ENCODE measurements at places on chromosomes 16 and 17.

GRCh38 chr17:54662978-54663876, 237.4 kb upstream of the TOM1L1 start:
- DNase-seq, result no peak

GRCh38 chr17:69061721-69062556, 1.2 kb upstream of the ABCA9 start:
- no peak for DNase-seq

DNA sequence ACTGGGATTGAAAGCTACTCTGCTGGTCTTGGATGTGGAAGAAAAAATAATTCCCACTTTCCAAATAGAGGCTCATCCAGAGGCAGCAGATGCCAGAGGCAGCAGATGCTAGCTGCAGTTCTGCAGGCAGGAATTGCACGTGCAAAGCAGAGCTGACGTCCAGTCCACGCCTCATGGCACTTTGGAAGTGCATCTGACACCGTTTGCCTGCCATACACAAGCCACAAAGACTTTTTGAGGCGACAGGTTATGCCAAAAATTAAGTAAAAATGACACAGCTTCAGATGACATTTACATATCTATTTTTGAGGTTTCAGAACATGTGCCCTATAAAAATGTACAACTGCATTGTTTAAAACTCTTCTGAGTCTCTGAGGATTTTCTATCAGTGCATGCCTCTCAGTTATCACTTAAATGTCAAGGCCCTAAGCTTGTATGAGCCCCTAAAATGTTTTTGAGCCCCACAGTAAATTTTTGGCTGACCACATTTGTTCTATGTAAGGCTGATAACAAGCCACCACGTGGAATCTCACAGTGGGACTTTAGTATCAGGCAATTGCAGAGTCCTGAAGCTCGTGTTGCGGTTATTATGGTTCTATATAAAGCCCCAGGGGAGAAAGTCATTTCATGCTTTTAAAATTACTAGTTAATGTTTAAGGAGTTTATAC, 239.2 kb downstream of the PRKCA start:
- peak; percentile 23 for DNase-seq

DNA sequence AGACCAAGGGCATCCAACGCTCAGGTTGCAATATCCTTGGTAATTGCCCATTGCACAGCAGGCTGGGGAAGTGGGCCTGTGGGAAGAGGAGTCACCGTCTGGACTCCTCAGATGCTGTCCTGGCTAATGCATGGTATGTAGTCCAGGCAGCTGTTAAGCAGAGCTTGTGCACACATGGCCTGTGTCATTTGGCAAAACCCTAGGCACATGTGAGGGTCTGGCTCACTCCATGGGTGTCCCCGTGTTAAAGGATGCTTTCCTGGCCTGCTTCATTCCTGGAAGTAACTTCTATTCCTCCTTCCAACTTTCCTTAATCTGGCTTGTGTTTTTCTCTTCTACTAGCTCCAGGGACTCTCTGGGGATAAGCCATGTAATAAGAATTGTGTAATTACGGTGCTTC, 378.0 kb upstream of the CA10 start:
- DNase-seq, result no peak

DNA sequence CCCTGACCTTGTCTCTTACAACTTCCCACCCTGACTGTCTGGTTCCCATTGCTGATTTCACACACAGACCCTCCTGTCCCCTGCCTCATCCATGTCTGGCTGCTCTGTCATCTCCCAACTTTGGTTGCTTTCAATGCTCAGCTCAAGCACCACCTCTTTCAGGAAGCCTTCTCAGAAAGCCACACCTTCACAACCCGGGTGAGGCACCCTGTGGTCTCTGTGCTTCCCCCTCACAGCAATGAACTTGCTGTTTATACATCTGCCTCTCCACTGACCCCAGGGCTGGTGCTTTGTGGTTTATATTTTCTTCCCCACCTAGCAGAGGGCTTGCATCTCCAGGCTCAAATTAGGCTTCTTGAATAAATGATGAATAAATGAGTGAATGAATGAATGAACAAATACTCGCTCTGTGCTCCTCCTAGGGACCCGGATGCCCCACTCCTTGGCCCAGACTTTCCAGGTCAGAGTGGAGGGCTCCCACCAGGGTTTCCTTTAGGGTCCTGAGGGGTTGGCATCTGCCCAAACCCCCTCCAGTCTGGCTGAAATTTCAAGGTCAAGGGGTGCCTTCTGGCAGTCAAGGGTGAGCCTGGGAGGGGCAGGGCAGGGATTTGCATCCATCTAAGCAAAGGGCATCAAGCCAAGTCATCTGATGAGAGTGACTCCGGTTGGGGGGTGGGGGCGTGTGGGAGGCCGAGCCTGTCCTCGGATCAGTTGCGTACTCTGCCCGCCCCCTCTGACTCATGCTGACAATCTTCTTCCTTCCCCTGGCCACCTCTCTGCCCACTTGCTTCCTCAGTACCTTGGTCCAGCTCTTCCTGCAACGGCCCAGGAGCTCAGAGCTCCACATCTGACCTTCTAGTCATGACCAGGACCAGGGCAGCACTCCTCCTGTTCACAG, at the start of gene ITGAX:
Gene ITGAX (plus strand): TSS at position 783 of the 898 bp plus-strand sequence. CDS start 79 bp downstream, at position 862.
- DNase-seq, result peak; percentile 58

DNA sequence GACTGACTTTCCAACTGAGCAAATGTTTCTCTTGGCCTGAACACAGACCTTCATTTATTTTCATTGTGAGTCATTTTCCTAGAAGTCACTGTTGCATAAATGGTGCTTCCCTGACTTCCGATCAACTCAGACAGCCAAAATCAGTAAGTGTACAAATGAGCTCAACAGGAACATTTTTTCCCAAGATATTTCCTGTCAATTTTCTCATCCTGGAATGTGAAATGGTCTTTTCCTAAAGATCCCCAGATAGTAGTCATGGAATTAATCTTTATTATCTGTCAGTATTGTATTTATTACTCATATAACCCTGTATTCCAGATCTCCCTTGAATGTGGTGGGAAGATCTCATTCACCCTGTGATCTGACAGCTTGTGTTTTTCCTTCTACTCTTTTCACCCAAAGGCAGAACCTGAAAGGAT, 360.3 kb upstream of the KIF2B start:
- DNase-seq, result no peak

DNA sequence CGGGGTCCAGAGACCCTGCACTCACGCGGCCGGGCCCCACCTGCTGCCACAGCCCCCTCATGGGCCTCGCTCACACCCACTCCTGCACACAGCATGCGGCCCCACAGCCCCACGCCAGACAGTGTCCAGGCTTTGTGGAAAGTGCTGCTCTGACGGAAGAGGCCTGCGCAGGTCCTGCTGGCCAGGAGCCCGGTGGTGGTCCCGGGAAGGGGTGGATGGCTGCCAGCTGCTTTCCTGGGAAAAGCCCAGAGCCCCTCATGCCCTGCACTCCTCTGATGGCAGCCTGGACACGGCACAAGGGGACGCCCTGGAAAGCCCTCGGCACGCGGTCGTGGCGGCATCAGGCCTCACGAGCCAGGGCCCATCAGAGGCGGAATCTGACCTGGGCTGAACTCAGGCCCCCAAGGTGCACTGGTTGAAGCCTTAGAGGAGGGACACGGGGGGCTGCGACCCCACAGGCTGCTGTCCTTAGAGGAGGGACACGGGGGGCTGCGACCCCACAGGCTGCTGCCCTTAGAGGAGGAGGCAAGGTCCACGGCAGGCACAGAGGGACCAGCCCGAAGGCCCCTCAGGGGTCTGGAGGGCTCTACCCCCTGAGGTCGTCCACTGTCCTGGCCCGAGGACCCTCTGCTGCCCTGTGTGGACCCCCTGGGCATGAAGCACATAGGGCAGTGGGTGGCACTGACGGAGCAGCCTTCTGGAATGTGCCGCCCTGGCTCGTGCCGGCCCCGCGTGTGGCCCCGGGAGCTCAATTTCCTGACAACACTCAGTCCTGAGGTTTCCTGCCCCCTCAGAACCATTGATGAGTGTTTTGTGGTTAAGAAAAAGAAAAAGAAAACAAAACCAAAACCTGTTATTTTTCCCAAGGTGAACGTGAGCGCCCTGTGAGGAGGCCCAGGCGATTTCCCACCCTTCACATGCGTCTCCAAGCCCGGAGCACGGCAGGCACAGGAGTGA, 22.1 kb downstream of the SOX8 start:
- no peak for DNase-seq

DNA sequence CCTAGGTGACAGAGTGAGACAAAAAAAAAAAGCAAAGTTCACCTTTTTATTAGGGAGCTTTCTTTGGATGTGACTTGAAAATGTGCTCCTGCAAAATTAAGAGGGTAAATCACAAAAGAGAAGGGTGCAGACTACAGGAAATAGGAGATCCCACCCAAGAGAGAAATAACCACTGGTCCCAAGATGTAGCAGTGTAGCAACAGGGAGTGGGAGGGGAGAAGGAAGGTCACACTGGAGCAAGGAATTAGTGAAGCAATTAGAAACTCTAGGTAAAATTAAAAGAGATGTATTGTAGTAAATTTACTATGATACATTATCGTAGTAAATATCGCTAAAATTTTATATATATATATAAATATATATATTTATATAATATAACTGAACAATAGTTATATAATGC, 12.3 kb upstream of the SPN start:
- no peak for DNase-seq

- DNase-seq, result no peak
These were observed 18.3 kb downstream of the EARS2 start for GRCh38 chr16:23538919-23539278.

- DNase-seq, result no peak
These were observed 238.7 kb upstream of the CIBAR2 start for GRCh38 chr16:85350973-85351372.

DNA sequence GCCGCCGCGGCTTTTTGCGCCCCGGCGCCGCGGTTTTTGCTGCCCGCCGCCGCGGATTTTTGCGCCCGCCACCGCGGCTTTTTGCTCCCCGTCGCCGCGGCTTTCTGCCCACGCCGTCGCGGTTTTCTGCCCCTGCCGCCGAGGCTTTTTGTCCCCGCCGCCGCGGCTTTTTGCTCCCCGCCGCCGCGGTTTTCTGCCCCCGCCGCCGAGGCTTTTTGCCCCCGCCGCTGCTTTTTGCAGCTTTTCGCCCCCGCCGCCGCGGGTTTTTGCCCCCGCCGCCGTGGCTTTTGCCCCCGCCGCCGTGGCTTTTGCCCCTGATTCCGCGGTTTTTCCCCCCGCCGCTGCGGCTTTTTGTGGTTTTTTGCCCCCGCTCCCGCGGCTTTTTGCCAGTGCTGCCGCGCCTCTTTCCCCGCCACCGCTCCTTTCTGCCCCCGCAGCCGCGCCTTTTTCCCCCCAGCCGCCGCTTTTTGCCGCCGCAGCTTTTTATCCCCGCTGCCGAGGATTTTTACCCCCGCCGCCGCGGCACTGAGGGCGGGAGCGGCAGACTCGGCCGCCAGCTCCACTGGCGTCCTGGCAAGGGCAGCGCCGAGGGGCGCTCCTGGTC, 518.6 kb upstream of the WSB1 start:
- no peak for DNase-seq

Data from GM19239 (cell line).